Natural killer cell (primary cell): ENCODE measurements at places on chromosomes 6 and 20. TPM values are rescaled to one million over a fixed set of nuclear protein-coding genes. Genes with fewer than 3 reads are reported as not detected.

L3MBTL1 gene
- 15.4 TPM for total RNA-seq

DNA sequence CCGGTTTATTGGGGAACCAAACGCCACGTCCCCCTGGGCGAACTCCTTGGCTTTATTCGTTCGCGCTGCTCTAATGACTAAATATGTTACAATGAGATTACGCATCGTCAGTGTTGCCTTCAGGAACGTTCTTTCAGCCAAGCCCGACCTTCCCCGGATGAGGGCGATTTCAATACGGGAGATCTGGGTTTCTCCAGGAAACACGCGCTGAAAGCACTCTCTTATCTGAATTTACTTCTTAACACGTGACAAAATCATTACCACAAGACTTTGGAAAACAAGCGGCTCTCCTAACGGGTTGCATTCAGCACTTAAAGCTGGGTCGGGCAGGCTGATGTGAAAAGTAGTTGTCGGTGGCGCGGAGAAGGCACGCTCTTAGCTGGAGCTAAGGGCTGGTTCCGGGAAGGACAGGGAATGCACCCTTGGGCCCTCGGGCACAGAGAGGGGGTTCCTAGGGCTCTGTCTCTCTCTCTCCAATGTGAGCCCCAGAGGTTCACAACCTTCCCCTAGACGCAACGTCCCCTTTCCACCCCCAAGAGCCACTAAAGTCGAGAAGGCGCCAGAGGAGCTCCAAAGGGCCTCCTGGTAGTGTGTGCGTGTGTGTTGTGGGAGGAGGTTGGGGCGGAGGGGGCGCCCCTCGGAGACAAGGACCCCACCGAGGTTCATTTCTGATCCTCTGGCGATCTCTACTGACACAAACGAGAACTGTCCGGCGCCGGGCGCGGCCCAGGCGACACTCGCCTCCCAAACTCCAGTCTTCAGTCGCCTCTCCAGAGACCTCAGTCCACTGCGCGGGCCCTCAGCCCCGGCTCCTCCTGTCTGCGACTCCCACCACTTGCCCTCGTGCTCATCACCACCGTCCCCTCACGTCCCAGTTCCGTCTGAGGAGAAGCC is 7.1 kb upstream of the NKX2-2 start:
- H3K27ac ChIP-seq, result no peak overlapping the region
- H3K4me1 ChIP-seq, result no peaks in the 10 kb centered on the region
- no peak overlapping the region for H3K4me3 ChIP-seq

GRCh38 chr6:55276745-55277530 is 50.3 kb upstream of the GFRAL start:
- DNase-seq, result no peak
- no peak overlapping the region for H3K27ac ChIP-seq
- H3K4me1 ChIP-seq, result no peaks in the 10 kb centered on the region
- H3K4me3 ChIP-seq, result no peak overlapping the region

DNA sequence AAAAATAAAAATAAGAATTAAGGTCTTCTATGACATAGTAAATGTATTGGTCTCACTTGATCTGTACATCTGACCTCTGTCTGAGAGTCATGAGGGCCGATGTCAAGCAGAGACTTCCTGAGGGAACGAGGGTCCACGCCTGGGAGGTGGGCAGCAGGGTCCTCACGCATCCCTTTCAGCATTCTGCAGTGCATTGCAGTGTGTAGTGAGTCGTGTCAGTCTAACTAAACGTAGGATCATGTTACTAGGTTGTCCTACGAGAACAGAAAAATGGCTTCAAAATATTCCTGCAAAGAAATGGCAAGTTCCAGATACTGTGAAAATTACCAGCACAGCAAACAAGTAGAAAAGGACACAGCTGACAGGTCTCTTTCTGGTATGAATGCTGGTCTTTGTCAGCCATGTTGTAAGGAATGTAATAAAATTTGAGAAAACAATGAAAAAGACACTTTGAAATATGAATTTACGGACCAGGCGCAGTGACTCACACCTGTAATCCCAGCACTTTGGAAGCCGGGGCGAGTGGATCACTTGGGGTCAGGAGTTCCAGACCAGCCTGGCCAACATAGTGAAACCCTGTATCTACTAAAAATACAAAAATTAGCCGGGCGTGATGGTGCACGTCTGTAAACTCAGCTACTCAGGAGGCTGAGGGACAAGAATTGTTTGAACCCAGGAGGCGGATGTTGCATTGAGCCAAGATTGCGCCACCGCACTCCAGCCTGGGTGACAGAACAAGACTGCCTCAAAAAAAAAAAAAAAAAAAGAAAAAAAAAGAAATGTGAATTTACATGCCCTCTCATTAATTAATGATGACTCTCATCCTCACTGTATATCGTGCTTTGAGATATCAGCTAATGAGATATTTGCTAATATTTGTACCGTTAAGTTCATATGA is 2.4 kb upstream of the AHCY start:
- no peak for DNase-seq
- H3K36me3 ChIP-seq, result no peaks in the 10 kb centered on the region
- H3K27ac ChIP-seq, result no peak overlapping the region
- H3K27me3 ChIP-seq, result no peaks in the 10 kb centered on the region
- H3K4me3 ChIP-seq, result no peak overlapping the region
